ENCODE measurements at places on chromosomes 2 and 18.

DNA sequence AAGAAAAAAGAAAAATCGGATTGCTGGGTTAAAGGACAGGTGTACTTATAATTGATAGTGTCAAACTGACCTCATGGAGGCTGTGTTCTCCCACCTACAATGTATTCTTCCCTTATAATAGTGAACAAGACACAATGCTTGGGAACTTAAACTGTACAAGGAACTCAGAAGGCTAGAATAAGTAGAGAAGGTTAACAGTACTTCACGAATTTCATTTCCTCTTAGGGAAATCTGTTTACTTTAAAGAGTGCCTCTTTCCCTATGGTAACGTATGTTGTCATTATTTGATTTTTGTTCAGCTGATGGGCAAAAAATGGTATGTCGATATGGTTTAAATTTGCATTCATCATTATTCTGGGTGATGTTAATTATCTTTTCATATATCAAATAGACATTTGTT, 9.2 kb upstream of the HK2 start:
- no peak for DNase-seq

GRCh38 chr2:75870133-75870532, 159.4 kb upstream of the GCFC2 start:
- no peak for DNase-seq

DNA sequence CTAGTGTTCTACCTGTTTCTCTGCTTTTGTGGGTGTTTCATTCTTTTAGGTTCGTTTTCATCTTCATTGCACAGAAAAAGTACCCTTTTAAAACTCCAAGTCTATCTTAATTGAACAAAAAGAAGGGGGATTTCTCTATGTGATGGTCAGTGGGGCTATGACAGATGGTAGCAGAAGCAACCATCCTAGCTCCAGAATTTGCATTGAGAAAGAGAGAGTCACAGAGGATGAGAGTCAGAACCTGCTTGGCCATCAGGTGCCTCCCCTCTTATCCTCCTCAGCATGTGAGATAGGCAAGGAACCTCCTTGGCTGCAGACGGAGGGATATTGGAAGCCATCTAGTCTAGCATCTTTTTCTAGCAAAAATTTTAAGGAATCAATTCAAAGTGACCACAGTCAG, 398.0 kb upstream of the DCC start:
- no peak for DNase-seq

- no peak for DNase-seq
Measured at GRCh38 chr2:240443891-240444301, 8.4 kb downstream of the GPC1 start.

DNA sequence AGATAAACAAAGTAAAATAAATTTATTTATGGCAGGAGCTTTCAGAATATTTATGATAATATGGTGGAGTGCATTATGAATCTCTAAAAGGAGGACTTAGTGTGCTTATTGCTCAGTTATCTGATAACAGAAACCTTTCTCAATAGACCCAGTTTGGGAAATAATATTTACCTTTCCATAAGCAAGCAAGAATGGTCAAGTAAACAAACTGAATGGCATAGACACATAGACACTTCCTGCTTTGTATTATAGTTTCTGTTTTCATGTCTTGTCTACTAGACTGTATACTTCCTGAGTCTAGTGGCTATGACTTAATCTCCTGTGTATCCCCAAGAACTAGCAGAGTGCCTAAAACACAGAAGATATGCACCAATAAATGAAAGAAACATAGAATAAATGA, 87.8 kb downstream of the UPP2 start:
- DNase-seq, result no peak

GRCh38 chr18:68456985-68457384, 257.9 kb downstream of the TMX3 start:
- no peak for DNase-seq
